Peyer's patch (tissue), 4 donors: ENCODE measurements at places on chromosomes 7 and 10. TPM values are rescaled to one million over a fixed set of nuclear protein-coding genes. Genes with fewer than 3 reads are reported as not detected.
A peak's percentile ranks its signal among the peaks of the same experiment; 100 is the strongest.

DNA sequence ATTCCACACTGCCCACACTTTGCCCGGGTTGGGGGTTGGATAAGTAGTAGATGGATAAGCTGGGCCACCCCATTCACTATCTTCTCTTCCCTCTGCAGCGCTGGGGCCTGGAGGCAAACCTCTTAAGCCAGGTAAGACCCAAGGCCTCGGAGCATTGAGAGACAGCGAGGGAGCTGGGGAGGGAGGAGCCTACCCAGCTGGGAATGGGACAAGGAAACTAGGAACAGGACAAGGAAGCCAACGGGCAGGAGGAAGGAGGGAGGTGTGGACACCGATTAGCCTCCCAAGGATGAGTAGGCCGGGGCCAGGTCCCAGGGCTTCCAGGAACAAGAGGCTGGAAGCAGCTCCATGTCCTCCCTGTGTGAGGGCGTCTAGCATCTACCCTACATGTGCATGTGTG lies 9.6 kb downstream of the ELN start:
- no peak for DNase-seq

DNA sequence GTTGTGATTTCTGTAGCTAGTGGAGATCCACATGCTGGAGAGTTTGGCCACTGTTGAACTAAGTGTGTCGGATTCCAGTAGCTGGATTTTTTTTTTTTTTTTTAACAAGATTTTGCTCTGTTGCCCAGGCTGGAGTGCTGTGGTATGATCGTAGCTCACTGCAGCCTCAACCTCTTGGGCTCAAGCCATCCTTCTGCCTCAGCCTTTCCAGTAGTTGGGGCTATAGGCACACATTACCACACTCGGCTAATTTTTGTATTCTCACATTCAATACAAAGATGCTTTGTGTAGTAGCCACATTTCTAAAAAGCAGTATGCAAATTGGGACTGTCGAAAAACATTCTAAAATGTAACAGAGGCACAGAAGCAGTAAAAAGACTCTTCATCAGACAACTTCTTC lies 63.5 kb downstream of the RABGEF1 start:
- no peak for DNase-seq

GRCh38 chr10:70466951-70467350 lies 11.6 kb upstream of the PALD1 start:
- DNase-seq: no peak

DNA sequence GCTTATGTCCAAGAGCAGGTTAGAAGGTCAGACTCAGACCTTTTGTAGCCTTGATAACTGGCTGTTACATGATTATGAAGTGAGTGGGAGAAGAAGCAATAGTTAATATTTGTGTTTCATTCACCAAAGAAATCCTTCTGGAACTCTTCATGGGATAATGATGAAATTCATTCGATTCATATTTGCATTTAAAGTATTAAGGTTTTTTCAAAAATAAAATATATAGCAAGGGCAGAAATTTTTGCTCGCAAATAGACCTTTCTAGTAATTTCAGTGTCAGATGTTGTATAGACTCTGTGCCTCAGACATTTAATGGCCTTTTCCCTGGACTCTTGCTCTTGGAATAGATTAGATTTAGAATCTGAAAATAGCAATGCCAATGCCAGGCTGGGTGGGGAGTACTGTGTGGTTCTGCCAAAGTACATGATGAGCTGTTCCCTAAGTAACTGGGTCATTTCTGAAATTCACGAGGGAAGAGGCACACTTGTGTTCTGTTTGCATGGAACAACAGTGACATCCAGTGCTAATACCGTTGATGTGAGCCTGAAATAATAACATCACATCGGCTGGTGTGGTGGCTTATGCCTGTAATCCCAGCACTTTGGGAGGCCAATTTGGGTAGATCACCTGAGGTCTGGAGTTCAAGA lies 119.2 kb downstream of the MBL2 start:
- no peak for DNase-seq

GRCh38 chr7:5284304-5285281 lies 1.9 kb downstream of the SLC29A4 start:
- DNase-seq: peak; percentile 18

The HYAL4 gene
- not detected for total RNA-seq

DNA sequence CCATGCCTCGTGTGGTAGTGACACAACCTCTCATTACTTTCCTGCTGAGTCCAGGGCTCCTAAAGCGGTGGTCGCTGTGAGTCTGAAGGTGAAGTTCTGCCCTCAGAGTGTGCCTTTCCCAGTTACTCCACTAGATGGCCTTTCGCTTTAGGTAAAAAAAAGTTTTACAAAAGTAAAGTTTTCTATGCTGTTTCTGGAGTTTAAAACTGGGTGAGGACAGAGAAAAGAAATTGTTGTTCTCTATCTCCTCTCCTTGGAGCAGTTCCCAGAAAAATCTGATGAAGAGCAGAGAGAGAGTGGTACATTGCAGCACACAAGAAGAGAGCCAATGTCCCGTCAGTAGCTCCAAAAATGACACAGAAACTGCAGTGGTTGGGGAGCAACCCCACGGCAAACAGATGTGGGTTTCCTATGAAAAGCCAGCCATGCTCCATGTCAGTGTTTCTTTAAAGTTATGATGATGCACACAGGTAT lies 257.1 kb downstream of the GLI3 start:
- DNase-seq: no peak

GRCh38 chr10:27716521-27716920 lies 29.1 kb downstream of the MKX start:
- DNase-seq: no peak

GRCh38 chr10:114479307-114479706 lies 75.0 kb upstream of the AFAP1L2 start:
- DNase-seq: no peak

The ANKRD61 gene
- not detected for total RNA-seq

DNA sequence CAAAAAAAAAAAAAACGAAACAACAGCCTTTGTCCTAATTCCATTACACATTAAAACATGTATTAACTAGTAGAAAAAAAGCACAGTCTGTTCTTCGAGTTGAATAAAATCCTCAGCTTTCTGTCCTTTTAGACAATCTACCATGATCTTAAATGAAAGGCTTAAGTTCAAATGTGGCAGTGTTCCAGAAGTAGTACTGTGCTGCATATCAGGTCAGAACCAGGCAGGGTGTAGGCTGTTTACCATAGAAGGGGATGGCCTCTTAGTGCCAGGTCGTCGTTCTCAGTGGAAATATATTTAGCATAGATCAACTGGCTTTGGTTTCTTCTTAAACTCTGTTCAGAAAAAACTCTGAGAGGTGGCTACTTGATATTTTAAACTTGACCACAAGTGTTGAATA lies 612.0 kb downstream of the CNTNAP2 start:
- no peak for DNase-seq

DNA sequence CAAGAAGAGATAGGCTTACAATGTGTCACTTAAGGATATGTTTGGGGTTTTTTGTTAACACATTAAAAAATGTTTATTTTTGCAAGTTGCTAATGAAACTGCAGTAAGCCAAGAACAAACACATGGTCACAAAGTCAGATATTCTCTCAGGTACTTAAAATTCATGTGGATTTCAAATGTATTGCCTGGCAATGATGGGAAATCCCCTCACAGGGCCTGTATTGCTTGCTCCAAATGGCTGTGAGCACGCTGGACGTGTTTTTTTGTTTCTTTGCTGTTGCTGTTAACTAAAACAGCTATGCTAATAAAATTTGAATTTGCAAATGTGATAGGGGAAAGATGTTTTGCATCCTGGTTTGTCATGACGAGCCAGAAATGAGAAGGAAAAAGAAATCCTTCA lies 3.8 kb upstream of the CELF2 start:
- no peak for DNase-seq

The UROS gene
- total RNA-seq: 34.7 TPM

DNA sequence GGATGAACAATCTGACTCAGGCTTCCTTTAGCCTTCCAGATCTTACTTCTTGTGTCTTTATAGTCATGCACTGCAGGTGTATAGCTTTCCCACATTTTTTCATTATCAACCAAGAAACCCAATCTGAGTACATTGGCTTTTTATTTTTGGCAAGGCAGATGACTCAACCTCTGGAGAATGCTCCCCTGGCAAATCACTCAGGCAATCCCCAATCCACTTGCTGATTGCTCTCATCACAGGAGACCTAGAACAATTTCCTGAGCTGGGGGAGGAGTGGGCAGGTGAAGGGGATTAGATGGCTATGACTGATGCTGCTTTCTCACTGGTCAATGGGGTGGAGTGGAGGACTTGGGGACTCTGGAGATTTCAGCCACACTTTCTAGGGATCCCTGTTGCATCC lies 134.4 kb downstream of the SLC16A9 start:
- no peak for DNase-seq

- peak; percentile 68 for DNase-seq
Observed at GRCh38 chr10:14723052-14723689, 51.5 kb downstream of the FAM107B start.
